Thyroid gland (tissue), 4 donors: ENCODE measurements at places on chromosomes 2 and 18. TPM values are rescaled to one million over a fixed set of nuclear protein-coding genes. Genes with fewer than 3 reads are reported as not detected.

GRCh38 chr2:12727641-12728040, 10.9 kb downstream of the TRIB2 start:
- DNase-seq = no peak

DNA sequence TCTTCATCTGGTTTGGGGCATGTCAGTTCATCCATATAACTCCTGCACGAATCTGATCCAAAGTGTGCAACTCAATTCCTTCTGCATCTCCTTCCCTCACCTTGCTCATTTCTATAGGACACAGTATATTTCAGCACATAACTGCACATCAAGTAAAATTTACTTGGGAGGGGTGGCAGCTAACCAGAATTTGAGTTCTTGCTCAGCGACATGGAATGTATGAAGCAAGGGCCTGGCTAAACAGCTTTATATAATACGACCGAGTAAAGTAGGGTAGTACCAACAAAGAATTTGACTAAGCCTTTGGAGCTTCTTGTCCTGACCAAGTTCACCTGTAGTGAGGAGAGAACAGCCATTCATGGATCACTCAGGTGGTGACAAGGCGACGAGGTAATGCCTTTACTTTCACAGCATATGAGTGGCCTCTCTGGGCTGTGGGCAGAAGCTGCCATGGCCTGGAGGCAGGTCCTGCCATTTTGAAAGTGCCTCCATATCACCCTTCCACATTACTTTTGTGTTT, 570.2 kb upstream of the TNP1 start:
- no peak for DNase-seq

DNA sequence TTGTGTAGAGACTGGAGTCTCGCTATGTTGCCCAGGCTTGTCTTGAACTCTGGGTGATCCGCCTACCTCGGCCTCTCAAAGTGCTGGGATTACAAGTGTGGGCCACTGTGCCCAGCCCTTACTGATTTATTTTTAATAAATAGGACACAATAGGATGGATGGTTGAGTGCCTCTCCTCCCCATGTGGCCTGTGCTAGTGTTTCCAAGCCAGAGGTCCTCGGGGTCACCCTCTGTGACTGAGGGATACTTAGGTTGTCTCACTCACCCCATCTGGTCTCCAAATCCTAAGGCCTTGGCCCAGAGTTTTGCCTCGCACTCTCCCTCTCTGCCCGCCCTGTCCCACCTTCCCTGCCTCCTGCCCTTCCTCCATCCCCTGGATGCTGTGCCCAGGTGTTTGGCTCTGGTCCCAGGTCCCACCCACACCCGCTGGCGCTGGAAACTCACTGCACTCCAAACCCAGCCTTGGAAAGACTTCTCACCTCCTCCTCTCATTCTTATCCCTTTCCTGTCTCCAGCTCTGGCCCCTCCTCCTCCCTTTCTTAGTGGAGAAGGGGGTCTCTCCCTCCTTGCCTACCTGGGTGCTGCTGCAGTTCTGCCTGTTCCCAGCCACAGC, 4.7 kb upstream of the ECEL1 start:
- DNase-seq = no peak

The GKN1 gene
- total RNA-seq = not detected

The LCT gene
- total RNA-seq = not detected
